T-helper 17 cell (primary cell): ENCODE measurements at places on chromosomes 6 and 20. TPM values are rescaled to one million over a fixed set of nuclear protein-coding genes. Genes with fewer than 3 reads are reported as not detected.

GRCh38 chr6:15874821-15875220 is 212.0 kb upstream of the DTNBP1 start:
- no peak for DNase-seq

- DNase-seq = no peak
Observed at GRCh38 chr6:14743474-14744211, 502.2 kb upstream of the JARID2 start.

DNA sequence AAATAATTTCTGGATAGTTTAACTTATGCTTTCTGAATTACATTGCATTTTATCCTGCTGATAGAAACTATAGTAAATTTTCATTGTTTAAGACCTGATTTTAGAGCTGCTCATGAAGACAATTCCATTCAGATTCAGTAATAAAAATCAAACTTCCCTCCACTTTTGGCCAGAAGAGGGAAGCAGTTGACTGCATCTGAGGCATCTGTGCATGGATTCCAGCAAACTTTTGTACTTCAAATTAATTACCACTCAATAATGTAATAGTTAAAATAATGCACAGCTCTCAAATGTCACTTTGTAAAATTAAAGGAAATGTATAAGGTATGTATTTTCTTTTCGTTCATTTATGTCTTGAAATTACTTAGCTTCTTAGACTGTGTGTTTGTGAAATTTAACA is 64.2 kb upstream of the SLC35B3 start:
- no peak for DNase-seq

Gene TRIM40
- total RNA-seq = 3.5 TPM

Gene MUC22
- total RNA-seq = not detected

DNA sequence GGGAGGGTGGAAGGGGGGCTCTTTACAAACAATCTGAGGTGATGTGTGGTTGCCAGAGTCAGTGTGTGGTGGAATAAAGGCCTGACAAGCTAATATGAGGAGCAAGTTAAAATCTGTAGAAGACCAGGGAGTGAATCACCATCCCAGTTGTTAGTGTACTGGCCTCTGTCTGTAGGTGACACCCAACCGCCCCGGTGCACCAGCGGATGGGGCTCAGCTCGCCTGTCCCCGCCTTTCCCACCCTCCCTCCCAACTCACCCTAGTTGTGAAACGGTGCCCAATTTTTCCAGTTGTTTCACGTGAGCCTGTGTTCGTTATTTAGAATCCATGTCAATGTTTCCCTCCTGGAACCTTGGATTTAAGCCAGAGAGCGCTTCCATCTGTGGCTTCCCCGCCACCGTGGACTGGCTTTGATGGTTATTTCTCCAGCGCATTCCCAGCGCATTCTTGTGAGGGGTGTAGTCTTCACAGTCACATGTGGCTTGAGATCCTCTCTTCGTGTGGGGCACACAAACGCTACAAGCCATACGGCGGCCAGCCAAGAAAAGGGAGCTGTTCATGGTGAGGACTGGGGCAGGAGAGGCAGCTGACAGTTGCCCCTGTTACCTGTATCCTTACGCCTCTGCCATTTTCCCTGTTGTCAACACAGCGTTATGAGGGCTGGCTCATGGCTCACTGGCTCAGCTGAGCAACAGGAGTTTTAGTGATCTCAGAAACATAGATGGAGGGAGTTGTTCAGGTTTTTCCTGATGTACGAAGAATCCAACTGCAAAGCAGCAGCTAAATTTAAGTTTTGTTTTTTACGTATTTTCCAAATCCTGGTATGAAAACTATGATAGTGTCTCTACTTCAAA is 137.6 kb downstream of the ZDHHC14 start:
- no peak for DNase-seq

GRCh38 chr6:1367771-1368170 is 21.6 kb upstream of the FOXF2 start:
- DNase-seq = no peak

DNA sequence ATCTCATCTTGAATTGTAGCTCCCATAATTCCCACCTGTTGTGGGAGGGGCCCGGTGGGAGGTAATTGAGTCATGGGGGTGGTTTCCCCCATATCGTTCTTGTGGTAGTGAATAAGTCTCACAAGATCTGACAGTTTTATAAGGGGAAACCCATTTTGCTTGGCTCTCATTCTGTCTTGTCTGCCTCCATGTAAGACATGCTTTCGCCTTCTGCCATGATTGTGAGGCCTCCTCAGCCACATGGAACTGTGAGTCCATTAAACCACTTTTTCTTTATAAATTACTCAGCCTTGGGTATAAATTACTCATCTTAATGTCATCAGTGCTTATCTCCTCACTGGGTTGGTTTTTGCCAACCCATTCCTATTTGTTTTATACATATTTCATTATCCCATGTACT is 142.0 kb upstream of the GMDS start:
- DNase-seq = no peak

DNA sequence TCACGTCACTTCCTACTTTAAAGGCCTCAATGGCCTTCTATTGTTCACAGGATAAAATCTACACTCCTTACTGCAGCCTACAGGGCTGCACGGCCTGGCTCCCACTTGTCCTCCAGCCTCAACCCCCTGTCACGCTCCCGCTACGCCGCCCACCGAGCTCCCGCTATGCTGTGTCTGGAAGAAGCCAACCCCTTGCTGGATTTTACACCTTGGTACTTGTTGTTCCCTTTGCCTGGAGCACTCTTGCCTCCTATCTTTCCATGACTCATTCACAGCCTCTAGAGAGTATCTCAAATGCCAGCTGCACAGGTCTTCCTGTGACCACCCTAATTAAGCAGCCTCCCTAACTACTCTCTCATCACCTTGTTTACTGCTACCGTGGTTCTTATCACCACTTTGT is 259.9 kb downstream of the PRKN start:
- DNase-seq = no peak

Gene AGPAT4
- 19.2 TPM for total RNA-seq

Gene ARMH2
- total RNA-seq = 2.7 TPM

- DNase-seq = no peak
Observed at GRCh38 chr6:11605507-11605905, 68.0 kb downstream of the TMEM170B start.

GRCh38 chr20:19789009-19789408 is 31.0 kb downstream of the RIN2 start:
- DNase-seq = no peak

Gene KCNQ5
- total RNA-seq = 3.3 TPM
